ENCODE measurements at places on chromosomes 6 and 20.

DNA sequence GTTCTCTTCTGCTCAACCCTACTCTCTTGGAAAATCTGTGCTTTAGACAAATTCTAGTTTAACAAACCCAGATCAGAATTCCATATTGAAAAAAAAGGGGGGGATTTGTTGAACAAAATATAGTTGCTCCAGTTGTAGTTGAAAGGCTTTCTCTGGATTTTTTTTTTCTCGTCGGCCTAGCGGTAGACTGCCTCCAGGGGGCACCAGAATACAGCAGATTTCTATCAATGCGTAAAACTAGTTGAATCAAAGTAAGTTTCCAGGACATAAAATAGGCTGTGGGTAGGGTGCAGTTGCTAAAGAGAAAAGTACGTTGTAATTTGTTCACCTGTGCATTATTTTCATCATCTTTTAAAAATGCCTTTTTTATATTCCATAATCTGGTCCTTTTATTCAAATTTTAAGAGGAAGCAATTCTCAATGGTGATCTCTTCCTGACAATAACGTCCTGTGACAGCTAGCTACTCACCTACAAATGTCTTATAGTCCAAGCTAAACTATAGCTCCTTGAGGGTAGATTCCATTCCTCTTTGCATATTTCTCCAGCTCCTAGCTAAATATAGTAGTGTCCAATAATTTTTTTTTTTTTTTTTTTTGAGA is 105.4 kb downstream of the PERP start:
- peak; percentile 35 for DNase-seq

DNA sequence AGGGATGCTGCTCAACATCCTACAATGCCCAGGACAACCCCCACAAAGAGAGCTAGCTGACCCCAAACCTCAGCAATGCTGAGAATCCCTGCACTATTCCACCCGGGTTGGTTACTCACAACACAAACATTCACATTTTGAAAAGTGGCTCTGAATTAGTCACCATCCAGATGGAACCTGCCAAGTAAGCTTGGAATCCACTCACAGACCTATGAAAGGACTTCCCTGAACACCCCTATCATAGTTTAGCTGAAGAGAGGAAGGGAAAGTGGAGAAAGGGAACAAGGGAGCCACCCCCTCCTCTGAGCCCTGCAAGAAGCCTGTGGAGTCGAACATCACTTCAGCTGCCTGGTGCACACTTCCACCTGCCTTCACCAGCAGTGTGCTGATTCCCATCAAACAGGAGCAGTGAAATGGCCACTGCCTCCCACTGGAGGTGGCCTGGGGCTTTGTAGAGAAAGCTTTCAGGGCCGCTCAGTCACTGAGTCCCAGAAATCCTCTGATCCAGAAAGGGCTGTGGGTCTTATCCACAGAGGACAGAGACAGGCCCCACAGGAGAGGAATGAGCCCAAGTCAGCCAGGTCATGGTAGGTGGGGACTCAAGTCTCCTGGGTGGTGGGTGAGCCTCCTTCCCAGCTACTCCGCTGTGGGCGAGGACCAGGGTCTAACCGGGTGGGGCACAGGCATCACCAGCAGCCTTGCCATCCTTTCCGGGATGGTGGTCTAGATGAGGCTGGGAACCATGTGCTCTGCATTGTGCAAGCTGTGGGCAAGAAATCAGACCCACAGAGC is 203.7 kb downstream of the SYNDIG1 start:
- no peak for DNase-seq

DNA sequence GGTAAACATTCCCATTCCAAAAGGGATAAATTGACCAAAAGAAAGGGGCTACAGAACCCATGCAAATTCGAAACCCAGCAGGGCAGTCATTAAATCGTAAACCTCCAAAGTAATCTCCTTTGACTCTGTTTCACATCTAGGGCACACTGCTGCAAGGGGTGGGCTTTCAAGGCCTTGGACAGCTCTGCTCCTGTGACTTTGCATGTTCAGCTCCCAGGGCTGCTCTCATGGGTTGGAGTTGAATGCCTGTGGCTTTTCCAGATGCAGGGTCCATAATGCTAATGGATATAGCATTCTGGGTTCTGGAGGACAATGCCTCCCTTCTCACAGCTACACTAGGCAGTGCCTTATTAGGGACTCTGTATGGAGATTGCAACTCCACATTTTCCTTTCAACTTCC is 211.9 kb upstream of the MANEA start:
- DNase-seq = no peak

DNA sequence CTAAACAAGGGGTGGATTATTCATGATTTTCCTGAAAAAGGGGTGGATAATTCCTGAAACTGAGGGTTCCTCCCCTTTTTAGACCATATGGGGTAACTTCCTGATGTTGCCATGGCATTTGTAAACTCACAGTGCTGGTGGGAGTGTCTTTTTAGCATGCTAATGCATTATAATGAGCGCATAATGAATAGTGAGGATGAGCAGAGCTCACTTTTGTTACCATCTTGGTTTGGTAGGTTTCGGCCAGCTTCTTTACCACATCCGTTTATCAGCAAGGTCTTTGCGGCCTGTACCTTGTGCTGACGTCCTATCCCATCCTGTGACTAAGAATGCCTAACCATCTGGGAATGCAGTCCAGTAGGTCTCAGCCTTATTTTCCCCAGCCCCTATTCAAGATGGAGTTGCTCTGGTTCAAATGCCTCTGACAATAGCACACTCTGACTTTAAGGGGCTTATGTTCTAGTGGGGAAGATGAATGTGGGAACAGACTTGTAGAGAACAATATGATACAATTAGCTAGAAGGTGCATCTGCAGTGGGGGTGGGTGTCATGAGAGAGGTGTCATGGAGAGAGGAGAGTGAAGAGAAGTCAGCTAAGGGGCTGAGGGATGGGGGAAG is 4.2 kb upstream of the GPR31 start:
- DNase-seq = no peak

GRCh38 chr20:41958391-41958790 is 340.2 kb upstream of the CHD6 start:
- no peak for DNase-seq

- no peak for DNase-seq
Measured at GRCh38 chr6:39910164-39910563, 24.1 kb downstream of the MOCS1 start.

GRCh38 chr20:62238569-62239277 is 402 bp downstream of the OSBPL2 start:
- DNase-seq = no peak

DNA sequence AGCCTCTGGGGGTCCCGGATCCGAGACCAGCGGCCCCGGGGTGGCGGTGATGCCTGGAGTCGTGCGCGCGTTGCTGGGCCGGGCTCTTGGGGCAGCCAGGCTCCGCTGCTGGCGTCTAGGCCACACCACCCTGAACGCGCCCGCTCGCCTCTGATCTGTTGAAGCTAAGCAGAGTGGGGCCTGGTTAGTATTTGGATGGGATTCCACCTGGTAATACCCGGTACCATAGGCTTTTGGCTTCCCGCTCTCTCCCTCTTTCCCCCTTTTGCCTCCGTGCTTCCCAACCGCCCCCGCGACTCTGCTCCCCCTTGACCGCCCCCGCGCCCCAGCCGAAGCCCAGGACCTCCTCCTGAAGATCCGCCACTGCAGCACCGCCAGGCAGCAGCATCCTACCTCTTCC is 1383.5 kb upstream of the DEFB115 start:
- no peak for DNase-seq

- DNase-seq = no peak
Measured at GRCh38 chr6:93293872-93294271, 125.5 kb downstream of the EPHA7 start.

DNA sequence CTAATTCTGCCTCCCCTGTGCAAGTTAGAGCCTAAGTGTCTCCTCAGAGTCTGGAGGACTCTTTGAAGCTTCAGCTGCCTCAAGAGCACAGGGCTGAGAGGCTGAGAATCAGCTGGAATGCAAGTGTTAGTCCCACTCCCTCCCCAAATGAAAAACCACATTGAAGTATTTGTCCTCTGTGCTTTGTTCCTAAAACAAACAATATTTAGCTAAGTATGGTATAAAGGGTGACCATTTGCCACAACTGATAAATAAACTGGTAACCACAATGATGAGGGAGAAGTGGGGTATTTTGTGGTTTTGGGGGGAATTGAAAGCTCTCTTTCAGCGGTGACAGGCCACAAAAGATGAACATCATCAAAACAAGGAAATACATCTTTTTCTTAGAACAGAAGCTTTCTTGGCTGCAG is 91.7 kb upstream of the HDDC2 start:
- DNase-seq = no peak

- DNase-seq = no peak
Measured at GRCh38 chr6:68649669-68650068, 14.6 kb downstream of the ADGRB3 start.

DNA sequence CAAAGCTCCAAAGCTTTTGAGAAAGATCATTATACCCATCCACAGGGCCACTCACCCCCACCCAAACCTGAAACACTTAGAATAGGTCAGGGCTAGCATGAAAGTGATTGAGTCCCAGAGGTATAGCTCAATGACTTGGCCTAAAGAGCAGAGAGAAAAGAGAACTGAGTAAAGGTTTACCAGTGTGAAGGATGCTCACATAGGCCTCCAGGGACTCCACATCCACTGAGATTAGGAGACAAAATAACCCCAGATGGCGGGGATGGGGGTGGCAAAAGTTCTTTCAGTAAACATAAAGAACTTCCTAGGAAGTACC is 12.2 kb downstream of the SAYSD1 start:
- DNase-seq = no peak

DNA sequence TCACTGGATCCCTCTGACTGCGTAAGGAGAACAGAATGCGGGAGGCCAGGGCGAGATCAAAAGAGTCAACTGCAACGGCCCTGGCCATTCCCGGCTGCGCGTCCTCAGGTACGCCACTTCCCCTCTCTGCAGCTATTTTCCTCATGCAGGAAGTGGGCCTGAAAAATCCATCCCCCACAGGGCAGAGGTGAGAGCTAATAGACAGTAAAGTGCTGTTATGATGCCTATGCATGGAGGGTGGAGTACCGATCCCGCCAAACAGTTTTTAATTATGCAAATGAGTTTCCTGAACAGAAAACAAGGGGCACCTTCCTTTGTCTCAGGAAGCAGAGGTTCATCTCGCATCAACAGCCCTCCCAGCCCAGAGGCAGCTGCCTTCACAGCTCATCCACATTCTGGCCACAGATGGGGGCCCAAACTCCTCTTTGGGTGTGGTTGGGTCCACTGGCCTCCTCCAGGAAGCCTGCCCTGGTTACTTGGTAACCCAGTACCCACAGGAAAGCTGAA is 9.3 kb downstream of the PREX1 start:
- DNase-seq = peak; percentile 29

- DNase-seq = peak; percentile 56
Measured at GRCh38 chr6:137717074-137718073, 149.7 kb upstream of the TNFAIP3 start.

DNA sequence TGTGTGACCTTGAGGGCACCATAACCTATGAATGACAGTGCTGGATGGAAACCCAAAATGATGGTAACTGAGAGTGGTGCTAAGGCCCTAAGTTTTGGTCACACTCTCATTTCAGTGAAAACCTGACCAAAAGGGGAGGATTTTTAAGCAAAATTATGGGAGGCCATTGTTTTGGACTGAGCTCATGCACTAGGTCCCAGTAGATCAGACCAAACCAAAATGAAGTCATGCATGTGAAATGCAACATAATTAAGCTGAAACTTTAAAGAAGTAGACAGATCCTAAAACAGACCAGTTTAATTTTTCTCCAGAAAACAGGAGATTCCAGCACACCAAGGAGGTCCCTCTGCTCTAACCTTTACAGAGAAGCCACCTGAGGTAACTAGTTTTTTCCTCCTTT is 24.0 kb upstream of the THBS2 start:
- DNase-seq = no peak

GRCh38 chr6:16398587-16398986 is 160.2 kb downstream of the GMPR start:
- DNase-seq = no peak

DNA sequence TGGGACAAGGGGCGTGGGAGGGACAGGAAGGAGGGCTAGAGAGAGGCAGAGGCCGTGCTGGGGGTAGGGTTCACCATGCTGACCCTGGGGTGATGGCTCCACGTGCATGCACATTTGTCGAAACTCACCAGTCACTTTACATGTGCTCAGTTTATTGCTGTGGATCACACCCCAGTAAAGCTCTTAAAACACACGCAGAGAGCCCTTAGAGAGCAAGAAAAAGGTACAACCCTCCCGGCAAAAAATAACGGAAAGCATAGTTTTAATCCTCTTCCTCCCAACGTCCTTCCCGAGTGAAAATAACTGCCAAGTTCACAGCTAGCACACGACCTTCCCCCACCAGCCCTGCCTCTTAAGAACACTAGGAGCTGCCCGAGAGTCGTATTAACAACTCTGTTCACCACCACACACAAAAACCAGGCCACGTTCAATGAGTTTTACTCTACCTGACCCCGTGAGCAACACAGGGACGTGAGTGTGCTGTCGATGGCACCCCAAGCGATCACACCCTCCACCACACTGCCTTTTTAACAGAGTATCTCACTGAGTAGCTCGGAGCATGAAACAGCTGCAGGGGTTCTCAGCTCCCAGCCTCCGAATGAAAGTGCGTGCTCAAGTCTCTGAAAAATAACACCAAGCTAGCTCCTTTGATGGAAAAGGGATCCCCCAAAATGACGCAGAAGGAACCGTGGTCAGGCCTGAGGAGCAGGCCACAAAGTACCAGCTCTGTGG is 39.7 kb downstream of the TAF4 start:
- no peak for DNase-seq

DNA sequence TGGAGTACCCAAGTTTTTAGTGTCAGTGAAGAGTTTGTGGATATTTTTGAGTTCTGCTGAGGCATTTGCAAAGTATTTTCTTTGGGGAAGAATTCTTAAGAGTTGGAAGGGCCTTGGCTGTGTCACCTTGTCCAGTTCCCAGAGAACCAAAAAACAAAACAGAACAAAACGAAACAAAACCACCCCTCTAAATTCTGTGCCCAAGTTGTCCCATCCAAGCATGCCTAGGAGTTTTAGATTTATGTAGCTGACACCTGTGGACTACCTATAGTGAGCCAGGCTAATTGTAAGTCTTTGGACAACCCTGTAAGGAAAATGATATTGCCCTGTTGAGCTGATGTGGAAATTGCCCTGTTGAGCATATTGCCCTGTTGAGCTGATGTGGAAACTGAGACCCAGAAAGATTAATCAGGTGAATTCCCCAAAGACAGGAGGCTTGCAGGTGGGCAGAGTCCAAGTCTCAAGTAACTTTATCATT is 1.0 kb upstream of the ECI2 start:
- no peak for DNase-seq

GRCh38 chr6:124319410-124319809 is 515.7 kb downstream of the NKAIN2 start:
- no peak for DNase-seq
